ENCODE measurements at places on chromosomes 1 and 21.

DNA sequence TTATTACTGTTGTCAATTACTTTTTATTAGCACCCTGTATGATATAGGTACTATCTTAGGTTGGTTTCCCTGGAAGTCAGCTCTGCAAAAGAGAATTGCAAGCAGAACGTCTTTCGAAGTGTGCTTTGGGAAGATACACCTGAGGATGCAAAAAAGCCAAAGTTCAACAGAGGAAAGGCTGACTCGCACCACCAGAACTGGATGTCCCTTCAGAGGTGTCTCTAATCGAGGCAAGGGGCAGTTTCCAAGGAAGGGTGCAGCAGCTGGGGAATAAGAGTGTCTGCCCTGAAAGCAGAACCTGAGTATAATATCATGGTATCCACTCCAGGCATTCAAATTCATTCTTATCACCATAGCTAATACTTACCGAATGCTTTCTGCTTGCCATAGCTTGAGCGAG is 149.6 kb downstream of the CACNA1E start:
- no peak for DNase-seq

DNA sequence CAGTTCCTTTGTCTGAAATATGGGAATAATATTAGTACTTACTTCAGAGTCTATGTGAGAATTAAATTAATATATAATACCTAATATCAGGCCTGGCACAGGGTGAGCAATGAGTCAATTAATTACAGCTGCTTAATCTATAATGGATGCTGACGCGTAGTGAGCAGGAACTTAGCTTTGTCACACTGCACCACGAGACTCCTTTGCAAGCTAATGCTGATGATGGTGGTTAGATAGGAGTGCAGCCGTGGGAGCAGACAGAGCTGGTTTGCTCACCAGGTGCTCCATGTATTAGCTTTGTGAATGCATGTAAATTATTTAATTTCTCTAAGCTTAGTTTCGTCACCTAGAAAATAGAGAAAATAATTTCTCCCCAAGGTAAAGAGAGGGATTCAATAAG is 35.1 kb downstream of the KCNJ15 start:
- no peak for DNase-seq

GRCh38 chr1:227776331-227776771 is 39.1 kb upstream of the PRSS38 start:
- no peak for DNase-seq

- no peak for DNase-seq
These were observed 34.1 kb upstream of the BTG2 start for GRCh38 chr1:203271018-203271743.

GRCh38 chr21:33028287-33028670 is 2.5 kb downstream of the OLIG2 start:
- DNase-seq: no peak

GRCh38 chr21:37207441-37208009 is 59.6 kb downstream of the VPS26C start:
- no peak for DNase-seq

DNA sequence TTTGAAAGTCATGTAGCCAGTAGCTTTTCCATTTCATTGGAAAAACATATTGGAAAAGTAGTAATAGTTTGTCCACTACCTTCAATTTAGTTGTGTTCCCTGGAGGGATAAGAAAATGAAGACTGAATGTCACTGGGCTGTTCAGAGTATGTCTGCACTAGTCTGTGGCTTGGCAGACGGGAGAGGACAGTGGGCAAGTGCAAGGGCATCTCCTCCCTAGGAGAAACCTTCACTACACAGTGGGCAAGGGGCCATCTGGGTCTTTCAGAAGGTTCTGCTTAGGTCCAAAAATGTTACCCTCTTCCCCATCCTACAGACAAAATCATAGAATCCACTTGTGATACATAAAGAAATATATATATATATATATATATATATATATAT is 118.1 kb downstream of the C1orf21 start:
- DNase-seq: no peak

- no peak for DNase-seq
These were observed 21.9 kb upstream of the MNDA start for GRCh38 chr1:158809256-158809655.

GRCh38 chr1:148353461-148354283 is 129.4 kb downstream of the PPIAL4G start:
- no peak for DNase-seq

DNA sequence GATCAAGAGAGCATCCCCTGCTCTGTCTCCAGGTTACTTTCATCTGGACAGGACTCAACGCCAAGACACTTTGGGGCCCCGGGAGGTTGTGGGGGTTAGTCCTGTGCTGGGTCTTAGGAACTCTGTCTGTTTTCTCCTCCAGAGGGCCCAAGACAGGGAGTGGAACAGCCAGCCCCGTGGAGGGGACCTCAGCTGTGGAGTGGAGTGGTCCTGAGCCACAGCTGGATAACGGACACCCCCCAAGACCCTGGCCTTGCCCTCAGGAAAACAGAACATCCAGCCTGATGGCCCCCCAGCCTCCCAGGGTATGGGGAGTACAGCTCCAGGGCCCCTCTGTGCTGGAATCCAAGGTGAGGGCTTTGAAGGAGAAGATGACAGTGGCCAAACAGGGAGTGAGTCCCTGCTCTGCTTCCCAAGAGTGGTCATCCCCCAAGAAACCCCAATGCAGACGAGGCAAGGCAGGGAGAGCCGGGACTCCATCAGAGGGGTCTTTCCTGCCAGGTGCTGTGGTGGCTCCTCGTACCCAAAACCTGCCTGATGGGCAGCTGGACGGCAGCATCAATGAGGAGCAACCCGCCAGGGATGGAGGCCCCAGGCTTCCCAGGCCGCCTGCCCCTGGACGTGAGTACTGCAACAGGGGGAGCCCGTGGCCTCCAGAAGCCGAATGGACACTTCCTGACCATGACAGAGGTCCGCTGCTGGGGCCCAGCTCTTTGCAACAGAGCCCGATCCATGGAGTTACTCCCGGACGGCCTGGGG is 3.5 kb downstream of the KIAA1614 start:
- no peak for DNase-seq

DNA sequence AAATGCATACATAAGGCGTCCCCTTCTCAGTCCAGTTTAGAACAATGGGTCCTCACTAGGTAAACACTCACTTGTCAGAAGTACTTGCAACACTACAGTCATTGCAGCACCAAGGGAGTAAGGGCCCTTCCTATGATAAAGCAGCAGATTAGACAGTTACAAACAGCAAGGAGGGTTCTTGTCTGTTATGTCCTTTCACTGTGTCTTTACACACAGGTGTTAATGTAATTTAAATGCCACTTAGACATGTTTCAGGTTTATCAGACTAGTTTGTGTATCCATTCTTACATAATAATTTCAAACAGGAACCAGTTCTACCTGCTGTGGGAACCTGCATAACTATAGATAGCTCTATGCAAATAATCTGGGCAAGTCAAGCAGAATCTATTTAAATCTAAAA is 105.6 kb upstream of the USH2A start:
- DNase-seq: peak; percentile 8

DNA sequence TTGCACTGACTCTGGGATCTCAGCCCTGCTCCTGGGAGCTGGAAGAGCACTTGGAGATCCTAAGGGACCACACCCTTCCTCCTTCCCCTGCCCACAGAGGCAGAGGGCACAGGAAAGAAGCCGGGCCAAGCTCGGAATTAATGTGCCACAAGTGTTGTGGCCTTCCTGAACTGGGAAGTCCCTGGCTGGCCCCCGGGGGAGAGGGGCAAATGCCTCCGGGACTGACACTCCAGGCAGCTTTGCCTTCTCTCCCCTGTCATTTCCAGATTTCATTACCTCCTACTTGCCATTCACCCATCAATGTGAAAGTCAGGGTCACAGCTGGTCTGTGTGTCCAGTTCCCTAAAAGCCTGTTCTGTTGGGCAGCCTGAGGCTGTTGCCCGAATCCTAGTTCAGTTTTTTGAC is 21.7 kb downstream of the SESN2 start:
- DNase-seq: no peak

GRCh38 chr1:53992085-53992874 is 25.7 kb downstream of the LDLRAD1 start:
- no peak for DNase-seq

DNA sequence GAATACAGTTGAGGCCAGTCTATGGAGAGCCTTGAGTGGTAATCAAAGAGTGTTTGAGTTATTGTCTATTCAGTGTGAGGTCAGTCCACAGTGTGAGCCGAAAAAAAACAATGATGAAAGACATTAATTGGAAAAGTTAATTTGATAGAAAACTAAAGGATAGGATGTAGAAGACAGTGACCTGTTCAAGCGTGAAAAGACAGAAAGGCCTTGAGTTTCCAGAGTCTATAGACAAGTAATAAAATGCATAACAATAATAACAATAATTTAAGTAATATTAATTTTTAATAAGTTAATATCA is 90.4 kb downstream of the SLC30A10 start:
- DNase-seq: no peak

- no peak for DNase-seq
These were observed 22.0 kb downstream of the ALPL start for GRCh38 chr1:21531241-21531640.

DNA sequence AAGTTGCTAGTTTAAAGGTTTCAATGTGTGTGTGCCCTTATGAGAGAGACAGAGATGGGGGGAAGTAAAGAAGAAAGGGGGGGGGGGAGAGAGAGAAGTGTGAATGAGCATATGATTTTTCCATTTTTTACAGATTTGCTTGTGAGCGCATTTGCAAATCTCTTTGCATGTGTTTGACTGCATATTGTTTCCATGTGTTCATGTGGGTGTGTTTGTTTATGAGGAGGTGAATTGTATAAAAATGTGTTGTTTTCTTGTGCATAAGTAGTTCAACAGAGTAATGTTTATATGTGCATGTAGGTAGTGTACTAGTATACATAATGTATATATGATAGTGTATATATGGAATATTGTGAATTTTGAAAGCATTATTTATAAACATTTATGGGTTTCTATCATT is 205.9 kb upstream of the SPAG17 start:
- no peak for DNase-seq

DNA sequence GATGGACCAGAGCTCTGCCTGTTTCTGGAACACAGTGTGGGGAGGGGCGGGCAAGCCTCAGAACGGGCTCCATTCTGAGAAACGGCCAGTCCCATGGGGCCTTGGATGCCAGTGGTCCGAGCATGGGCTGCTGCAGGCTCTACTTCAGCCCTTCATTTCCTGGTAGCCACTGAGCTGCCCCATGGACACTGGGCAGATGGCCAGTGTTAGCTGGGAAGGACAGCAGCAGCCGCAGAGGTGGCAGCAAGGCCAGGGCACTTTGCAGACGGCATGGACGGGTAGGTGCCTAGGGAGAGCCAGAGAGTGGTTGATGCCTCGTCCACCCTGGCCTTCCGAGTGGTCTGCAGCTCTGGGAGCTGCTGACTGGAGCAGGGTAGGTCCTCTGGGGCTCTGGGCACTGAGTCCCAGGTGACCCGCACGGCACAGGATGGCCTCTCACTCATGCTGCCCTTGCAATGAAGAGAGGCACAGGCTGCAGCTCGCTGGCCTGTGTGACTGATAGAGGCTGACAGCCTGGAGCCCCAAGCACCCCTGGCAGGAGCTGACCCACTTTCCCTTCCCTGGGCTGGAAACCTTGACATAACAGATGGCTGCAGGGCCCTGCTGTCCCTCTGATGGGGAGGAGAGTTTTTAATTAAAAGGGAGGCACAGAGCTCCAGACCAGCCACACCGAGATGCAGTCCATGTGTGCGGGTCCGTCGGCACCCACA is 87.7 kb upstream of the COL6A1 start:
- DNase-seq: no peak

DNA sequence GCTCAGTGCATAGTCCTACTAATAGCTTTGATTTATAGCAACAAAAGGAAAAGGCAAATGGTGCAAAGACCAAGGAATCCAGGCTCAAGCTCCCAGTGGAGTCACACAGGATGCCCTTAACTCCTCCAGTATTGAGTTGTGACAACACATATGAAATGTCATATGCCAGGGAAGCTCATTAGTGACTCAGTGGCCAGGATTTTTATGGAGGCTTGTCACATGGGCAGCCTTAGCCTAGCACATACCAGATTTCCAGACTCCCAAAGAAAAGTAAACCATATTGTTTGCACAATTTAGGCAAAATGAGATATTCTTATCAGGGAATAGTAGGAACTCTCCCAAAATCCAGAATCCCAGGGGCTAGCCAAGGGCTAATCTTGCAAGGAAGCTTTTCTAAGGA is 129.2 kb downstream of the MAGI3 start:
- no peak for DNase-seq

DNA sequence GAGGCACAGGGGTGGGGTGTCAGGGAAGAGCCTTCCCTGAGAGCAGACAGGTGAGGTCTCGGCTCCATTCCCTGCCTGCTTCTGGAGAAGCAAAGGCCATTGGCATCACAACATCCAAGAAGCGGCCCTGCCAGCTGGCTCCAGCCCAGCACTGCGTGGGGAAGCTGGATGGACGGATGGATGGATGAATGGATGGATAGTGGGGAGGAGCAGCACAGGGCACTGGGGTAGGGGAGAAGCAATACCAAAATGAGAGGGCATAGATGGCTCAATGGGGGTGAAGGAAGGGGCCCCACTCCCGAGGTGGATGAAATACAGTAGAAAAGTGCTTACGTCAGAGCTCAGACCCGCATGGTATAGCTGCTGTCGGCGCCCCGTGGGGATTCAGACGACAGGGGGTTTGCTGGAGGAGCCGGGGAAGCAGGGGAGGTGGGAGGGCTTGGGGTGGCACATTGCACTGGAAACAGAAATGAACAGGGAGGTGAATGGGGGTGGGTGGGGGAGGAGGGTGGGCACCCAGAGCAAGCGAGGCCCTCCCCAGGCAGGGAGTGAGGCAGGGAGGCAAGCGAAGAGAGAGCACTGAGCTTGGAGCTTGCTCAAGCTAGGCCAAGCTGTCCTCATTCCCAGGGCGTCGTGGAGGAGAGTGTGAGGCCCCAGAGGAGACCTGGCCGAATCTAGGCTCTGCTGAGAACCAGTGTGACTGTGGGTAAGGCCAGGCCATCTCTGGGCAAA is 9.5 kb upstream of the GOLT1A start:
- no peak for DNase-seq

DNA sequence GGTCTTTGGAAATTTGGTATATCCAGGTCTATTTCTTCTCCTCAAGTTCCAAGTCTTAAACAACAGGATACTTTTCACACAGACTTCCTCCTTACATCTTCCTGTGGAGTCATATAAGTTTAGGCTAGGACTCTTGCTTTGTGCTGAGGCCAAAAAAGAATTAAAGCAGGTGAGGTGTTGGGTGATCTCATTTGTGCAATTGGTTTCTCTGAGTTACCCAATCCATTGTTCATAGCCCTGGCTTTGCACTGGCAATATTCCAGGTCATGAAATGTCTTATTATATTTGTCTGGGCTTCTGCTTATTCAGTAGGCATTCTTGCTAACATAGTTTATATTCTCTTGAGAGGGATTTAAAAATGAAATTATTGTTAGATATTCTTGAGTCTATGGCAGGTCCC is 14.1 kb upstream of the KIAA0040 start:
- DNase-seq: no peak

Measured in epithelial cell of prostate (primary cell).